ENCODE measurements at places on chromosomes 16 and 17. TPM values are rescaled to one million over a fixed set of nuclear protein-coding genes. Genes with fewer than 3 reads are reported as not detected.
A peak's percentile ranks its signal among the peaks of the same experiment; 100 is the strongest.

CRHR1 gene
- not detected for polyA plus RNA-seq

GRCh38 chr16:13560151-13560550 is 359.8 kb upstream of the ERCC4 start:
- DNase-seq: peak; percentile 74

- no peak for DNase-seq
Measured at GRCh38 chr16:82384949-82385348, 214.9 kb upstream of the MPHOSPH6 start.

GRCh38 chr16:74766729-74767128 is 7.9 kb downstream of the FA2H start:
- peak; percentile 37 for DNase-seq

DNA sequence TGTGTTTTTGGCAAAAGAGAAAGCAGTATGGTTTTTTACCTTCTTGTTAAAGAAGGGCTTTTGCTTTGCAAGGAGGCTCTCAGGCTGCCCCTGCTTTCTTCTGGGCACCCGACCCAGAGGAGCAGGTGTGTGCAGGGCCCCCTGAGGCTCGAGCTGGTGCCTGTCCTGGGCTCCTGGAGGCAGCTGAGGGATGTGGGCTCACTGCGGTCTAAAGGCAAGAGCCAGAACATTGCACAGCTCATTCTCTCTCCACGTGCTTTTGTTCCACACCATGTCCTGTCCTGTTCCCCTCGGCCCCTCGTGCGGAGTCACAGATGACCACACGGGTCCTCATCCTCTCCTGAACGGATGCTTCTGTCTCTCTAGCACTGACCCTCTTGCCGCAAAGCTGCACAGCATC is 36.7 kb upstream of the CAPN15 start:
- no peak for DNase-seq

DNA sequence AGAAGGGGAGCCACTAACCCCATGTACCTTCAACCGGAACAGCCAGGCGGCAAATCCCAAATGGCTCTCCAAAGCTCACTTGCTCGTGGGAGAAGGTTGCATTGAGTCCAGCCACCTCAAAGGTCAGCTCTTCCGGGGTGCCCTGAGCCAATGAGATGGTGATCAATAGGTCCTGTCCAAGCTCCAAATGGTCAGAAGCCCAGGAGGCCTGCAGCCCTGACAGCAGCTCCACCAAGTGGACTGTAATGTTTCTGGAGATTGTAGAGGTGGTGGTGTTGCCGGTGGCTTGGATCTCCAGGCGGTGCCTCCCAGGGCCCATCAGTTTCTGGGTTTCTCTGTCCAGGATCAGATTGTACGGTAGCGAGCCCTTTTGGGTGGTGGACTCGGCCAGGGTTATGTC is 39.9 kb upstream of the BCO1 start:
- no peak for DNase-seq

DNA sequence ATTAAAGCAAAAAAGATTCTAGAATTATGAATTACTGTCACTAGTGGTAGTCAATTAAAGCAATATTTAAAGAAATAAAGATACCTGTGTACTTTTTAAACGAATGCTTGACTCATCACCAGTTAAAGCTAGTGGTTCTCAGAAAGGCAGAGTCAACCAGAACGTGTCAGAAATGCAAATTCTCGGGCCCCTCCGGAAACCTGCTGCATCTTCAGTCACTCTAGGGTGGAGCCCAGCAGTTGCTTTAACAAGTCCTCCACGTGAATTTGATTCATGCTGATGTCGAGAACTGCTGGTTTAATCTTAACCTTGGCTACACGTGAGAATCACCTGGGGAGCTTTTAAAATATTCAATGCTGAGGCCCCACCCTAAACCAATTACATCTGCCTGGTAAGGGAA is 169.8 kb upstream of the SDK2 start:
- DNase-seq: no peak

DNA sequence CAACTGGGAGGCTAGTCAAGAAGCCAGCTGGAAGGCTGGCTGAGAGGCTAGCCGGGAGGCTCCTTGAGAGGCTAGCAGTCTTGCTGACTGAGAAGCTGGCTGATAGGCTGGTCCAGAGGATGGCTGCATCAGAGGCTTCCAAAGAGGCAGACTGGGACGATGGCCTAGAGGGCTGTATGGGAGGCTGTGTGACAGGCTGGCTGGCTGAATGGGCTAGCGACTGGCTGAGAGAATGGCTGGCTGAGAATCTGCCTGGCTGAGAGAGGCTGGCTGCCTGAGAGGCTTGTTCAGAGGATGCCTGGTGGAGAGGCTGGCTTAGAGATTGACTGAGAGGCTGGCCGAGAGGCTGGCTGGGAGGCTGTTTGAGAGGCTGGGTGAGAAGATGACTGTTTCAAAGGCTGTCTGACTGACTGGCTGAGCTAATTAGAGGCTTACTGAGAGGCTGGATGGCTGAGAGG is 34.8 kb upstream of the ACSM2B start:
- no peak for DNase-seq

DNA sequence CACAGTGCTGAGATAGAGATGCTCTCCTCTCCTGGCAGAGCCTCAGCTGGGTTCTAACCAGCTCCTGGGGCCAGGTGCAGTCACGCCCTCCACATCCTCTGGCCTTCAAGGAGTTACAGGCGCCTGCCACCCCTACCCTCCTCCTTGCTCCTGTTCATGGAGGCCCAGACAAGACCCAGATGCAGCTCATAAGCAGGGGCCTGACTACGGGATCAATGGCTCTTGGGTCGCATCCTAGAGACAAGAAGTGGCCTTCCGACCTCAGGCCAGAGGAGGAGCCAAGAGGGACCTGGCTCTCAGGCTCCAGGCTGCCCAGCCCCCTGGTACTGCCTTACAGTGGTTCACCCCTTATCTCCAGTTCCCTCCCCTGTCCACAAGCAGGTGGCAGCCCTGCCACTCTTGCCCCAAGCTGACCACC is 23.0 kb downstream of the ARHGAP27 start:
- no peak for DNase-seq

- peak; percentile 86 for DNase-seq
Measured at GRCh38 chr17:17663160-17664063, 17.8 kb upstream of the RAI1 start.

GRCh38 chr16:3983081-3983520 is 102.6 kb upstream of the CREBBP start:
- peak; percentile 82 for DNase-seq

- peak; percentile 59 for DNase-seq
Measured at GRCh38 chr17:75326226-75326848, 37.1 kb upstream of the SLC25A19 start.

- no peak for DNase-seq
Measured at GRCh38 chr16:84327926-84328505, 33.3 kb downstream of the WFDC1 start.

DNA sequence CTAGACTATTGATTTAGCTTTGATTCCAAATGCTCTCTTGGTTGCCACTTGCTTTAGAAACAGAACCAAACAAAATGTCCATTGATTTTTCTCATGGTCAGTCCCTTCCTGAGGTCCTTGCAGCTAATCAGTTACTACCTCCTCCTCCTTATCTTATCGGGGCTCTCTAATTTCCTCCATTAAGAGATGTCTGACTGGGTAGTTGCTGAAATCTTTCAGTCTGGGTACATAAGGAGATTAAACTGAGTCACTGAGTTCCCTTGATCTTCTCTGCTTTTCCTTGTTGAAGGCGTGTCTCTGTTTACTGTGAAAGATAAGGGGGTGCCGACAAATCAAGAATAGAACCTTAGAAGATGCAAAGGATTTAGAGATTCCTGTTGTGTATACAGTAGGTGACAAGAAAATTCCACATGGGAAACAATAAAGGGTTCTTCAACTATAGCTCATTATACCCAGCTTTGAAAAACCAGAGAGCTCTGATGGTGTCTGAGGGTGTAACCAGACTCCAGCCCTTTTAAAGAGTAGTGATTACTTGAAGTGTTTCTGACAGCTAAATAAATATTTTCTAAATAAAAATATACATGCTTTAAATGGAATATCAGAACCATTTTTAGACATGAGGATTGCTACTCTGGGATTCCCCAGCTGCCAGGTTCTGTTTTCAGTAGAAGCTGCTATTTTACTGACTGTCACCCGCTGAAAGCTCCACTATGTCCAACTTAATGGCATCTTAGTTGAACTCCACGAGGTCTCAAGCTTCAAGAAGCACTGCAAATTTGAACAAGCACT is 791.3 kb upstream of the SOX9 start:
- no peak for DNase-seq

MMP28 gene
- not detected for polyA plus RNA-seq

GRCh38 chr16:68762996-68763756 is 26.1 kb downstream of the CDH1 start:
- no peak for DNase-seq

NPW gene
- polyA plus RNA-seq: 0.85 TPM

DNA sequence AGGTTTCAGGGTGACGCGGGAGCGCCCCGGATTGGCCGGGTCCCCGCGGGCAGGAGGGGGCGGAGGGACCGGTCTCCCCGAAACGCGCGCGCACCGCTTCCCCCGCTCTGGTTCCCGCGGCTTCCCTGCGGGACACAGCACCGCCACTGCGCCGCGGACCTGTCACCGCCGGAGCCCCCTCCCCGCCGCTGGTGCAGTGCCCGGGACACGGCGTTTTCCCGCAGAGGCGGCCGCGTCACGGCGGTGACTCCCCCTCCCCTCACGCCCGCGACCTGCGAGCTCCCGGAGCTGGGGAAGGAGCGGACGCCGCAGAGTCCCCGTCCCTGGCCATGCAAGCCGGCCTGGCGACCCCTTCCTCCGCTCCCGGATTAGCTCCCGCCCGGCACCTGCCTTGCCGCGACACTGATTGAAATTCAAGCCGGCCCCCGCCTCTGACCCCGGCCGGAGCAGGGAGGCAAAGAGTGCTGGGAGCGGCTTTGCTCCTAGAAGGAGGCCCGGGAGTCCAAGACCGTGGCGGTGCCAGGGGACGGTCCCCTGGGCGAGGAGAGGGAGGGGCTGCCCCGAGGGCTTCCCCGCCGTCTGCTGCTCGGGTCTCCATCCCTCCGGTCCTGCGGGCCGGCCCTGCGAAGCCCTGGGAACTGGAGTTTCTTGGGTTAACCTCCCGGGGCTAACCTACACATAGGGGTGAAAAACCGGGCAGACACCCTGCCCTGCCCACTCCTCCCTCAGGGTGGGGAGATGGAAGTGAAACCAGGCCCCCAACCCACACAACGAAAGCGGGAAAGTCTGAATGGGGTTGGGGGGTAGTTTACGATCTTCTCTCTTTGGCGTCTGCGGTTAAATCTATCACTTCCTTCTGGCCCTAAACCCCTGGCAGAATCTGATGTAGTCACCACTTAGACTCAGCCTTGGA is 1.0 kb downstream of the RHBDL3 start:
- DNase-seq: peak; percentile 54

- DNase-seq: no peak
Measured at GRCh38 chr16:4477966-4478365, 1.8 kb downstream of the HMOX2 start.

DNA sequence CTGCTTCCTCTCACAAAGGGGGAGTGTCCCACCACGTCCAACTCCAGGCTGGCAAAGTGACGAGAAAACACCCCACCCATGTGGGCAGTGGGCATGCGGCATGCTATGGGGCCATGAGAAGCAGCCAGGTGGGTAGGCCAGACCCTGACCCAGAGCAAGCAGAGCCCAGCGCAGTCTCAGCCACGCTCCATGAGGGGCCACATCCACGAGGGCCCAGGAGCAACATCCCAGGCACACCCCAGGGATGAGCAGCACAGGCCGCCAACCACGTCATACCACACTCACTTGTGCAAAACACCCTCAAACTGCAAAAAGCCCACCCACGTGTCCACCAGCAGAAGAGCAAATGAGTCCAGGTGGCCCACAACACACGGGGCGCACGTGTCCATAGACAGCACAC is 117.0 kb downstream of the ZNF778 start:
- DNase-seq: no peak

DNA sequence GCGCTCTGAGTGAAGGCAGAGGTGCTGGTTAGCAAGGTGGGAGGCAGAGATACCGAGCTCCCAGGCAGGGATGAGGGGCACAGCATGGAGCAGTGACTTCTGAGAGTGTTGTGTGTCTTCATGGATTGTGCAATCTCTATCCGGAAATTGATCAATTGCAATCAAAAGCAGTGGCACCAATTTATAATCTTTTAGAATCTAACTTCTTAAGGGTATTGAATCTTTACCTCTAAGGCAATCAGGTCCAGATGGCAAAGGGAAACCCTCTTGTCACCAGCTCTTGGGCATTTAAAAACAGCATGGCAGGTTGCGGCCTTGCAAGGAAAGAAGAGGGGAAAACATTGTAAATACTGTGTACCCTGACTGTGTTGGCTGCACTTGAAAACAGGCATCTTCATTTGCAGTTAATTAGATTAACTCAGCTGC is 58.0 kb upstream of the MRTFB start:
- DNase-seq: no peak

CES5A gene
- 0.22 TPM for polyA plus RNA-seq

DNA sequence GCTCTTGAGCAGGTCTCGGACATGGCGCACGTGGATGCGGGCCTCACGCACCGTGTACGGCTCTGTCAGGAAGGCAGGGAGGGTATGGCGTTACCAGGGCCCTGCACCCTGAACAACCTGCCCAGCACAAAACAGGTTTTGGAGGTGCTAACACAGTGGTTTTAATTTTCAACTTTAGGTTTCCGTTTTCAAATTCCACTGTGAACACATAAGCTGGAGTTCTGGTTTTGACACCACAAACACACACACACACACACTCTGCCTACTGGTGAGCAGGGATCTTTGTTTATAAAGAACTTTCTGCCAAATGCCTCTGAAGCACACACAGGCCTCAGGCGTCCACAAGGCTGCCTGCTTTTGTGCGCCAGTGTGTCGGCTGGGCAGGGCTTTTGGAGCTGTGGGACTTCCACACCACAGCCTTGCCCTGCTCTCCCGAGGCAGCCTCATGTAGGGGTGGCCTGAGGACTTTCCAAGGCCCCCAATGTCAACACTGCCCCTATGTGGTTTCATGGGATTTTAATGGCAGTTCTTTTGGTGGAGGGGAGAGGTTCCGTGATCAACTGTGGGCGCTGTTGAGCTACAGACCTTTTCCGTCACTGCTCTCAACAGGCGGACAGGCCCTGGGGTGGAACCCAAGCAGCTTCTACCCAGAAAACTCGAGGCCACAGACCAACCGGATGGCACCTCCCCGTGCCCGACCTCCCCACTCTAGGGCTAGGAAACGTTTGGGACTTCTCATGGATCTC is 9.4 kb downstream of the CLUH start:
- no peak for DNase-seq

DNA sequence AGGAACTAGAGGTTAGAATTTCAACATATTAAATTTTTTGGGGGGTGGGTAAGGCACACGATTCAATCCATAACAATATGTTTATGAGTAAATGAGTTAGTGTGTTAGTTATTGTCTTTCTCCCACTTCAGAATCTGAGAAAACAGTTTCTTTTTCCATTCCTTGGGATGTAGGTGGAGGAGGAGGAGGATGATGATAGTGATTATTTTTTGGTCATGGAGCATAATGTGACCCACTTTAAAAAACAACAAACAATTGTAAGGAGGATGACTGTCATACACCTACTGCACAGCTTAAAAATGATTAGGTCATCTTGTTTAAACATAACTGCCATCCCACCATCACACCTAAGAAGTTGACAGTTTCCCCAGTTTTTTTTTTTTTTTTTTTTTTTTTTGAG is 148.7 kb downstream of the CDRT15L2 start:
- no peak for DNase-seq

Data from K562 (cell line).